Chondrocyte (in vitro differentiated cells): ENCODE measurements at places on chromosomes 2 and 18.

GRCh38 chr2:235343869-235344268 lies 150.0 kb upstream of the AGAP1 start:
- no peak for DNase-seq

DNA sequence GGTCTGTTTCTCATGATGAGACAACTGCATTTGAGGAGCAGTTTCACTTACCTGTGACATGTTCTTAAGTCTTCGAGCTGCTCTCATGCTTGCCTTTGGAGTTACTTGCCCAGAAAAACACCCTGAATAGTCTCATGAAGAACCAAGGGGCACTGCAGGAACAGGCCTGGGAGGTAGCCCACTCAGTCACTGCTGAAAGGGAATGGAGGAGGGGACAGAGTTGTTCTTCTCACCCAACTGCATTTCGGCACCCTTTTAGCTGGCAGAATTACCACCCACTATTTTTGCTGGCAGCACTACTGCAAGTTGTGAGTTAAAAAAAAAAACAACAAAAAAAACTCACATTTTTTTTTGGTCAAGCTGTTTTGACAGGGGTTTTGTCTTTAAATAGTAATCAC lies 181.9 kb downstream of the PTPRM start:
- DNase-seq, result no peak

- no peak for DNase-seq
These were observed 106.8 kb downstream of the HNRNPLL start for GRCh38 chr2:38495880-38496279.

GRCh38 chr2:193476171-193476800 lies 1281.6 kb upstream of the TMEFF2 start:
- DNase-seq, result no peak

GRCh38 chr2:152657043-152657442 lies 60.2 kb downstream of the PRPF40A start:
- DNase-seq, result no peak

DNA sequence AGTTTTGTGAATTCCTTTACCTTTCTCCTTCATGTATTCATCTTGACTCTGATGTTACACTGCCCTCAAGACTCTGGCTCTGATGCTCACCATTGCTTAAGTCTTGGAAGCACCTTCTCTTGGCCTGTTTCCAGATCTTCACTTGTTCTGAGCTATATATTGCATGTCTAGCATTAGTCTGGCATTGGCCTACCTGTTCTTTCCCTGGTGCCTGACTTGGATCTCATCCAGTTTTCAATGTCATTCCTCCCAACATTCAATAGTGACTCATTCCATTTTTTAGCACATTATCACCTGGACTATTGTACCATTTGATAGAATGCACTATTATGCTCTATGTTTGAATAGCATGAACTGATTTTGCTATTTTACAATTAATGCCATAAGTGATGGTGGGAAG lies 127.3 kb upstream of the NYAP2 start:
- DNase-seq, result no peak

DNA sequence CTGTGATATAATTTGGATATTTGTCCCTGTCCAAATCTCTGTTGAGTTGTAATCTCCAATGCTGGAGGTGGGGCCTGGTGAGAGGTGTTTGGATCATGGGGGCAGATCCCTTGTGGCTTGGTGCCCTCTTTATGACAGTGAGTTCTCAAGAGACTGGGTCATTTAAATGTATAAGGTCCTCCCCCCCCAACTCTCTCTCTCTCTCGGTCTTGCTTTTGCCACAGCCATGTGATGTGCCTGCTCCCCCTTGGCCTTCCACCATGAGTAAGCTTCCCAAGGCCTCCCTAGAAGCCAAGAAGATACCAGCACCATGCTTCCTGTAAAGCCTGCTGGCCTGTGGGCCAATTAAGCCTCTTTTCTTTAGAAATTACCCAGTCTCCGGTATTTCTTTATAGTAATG lies 58.6 kb downstream of the FN1 start:
- DNase-seq, result no peak

- no peak for DNase-seq
These were observed 15.4 kb upstream of the PMAIP1 start for GRCh38 chr18:59884351-59884750.

DNA sequence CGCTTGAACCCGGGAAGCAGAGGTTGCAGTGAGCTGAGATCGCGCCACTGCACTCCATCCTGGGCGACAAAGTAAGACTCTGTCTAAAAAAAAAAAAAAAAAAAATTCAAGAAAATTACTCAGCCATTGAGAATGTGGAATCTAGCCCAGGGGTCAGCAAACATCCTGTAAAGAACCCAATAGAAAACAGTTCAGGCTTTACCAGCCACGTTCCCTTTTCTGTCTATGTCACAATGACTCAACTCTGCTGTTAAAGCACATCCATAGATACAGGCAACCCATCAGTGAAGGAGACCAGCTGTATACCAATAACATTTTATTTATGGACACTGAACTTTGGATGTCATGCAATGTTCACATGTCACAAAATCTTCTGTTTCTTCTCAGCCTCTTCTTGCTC lies 435.6 kb upstream of the GYPC start:
- no peak for DNase-seq

- DNase-seq, result no peak
These were observed 20.3 kb upstream of the RBBP8 start for GRCh38 chr18:22912835-22913234.

DNA sequence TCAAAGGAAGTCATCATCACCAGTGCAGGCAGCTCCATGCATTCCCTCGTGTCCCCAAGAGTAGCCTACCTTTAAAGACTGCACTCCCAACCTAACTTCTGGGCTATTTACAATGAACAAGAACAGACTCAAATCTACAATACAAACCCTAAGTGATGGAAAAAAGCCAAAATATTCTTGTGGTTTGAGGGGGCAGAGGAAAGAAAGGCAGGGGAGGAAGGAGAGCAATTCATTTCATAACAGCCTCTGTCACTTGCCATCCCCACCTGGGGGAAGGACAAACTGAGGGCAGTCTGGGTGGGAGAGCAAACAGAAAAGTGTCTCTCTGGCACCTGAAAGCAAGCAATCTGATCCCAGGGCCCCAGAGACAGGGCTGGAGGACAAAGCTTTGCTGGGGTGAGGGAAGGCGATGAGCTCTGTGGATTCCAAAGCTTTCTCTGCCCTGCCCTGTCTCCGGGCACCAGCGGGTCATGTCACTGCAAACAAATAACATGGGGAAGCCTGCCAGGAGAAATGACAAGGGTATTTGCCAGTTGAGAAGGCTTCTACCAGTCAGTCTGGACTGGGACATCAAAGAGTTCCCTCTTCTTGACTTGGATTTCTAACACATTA lies 528.0 kb upstream of the TNP1 start:
- DNase-seq, result no peak

DNA sequence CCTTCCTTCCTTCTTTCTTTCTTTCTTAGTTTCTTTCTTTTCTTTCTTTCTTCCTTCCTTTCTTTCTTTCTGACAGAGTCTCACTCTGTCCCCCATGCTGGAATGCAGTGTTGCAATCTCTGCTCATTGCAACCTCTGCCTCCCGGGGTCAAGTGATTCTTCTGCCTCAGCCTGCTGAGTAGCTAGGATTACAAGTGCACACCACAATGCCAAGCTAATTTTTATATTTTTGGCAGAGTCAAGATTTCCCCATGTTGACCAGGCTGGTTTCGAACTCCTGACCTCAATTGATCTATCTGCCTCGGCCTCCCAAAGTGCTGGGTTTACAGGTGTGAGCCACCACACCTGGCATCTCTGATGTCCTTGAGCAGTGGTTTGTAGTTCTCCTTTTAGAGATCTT lies 48.5 kb downstream of the IL1R2 start:
- no peak for DNase-seq

DNA sequence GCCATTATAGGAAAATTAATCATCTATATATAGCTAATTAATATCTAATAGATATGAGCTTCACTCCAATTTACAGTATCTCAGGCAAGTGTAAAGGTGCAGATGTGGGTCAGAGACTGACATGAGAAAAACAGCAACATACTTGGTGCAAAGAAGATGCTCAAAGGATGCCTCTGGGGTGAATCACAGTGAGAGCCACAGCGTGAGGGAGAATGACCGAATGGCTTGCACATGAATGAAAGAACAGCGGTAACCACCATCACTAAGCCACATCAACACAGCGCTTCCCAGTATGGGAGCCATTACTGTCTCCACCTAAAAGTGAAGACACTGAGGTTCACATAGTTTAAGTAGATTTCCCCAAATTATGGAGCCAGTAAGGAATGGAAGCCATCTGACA lies 423.4 kb upstream of the ID2 start:
- no peak for DNase-seq
